ENCODE measurements at places on chromosomes 5 and 9.

- DNase-seq: no peak
Observed at GRCh38 chr9:91899594-91899993, 50.4 kb downstream of the ROR2 start.

- no peak for DNase-seq
Observed at GRCh38 chr5:149358294-149358651, 427 bp downstream of the PCYOX1L start.

GRCh38 chr5:65961633-65962032 lies 35.3 kb downstream of the ERBIN start:
- peak; percentile 16 for DNase-seq

GRCh38 chr5:149069711-149070110 lies 6.8 kb upstream of the SH3TC2 start:
- DNase-seq: no peak

- DNase-seq: no peak
Observed at GRCh38 chr5:153552886-153553285, 62.4 kb downstream of the GRIA1 start.

- DNase-seq: no peak
Observed at GRCh38 chr5:118678746-118679145, 309.6 kb downstream of the DTWD2 start.

DNA sequence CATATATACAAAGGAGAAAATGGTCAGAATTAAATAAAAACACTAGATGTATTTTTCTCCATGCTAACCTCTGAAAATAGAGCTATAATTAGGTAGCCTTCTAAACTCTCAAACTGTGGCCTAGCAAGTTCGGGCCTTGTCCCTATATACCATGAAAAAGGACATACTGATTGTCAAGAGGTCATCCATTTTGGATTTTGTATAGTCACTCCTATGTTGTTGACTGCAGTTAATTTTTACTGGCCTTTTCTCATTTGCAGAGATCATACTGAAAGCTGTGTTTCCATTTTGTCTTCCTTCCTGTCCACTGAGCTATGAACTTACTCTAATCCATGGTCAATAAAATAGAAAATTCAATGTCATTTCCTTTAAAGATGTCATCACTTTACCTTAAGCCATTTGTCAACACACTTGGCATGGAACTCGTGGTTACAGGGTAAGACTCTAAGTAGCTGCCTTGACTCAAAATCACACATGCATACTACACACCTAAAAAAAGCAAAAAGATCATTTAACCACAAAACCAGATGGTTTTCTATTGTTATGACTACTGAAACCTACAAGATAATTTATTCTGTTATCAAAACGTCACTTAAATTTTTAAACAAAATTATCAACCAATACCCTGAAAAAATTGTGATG lies 58.0 kb downstream of the RNF38 start:
- DNase-seq: no peak

DNA sequence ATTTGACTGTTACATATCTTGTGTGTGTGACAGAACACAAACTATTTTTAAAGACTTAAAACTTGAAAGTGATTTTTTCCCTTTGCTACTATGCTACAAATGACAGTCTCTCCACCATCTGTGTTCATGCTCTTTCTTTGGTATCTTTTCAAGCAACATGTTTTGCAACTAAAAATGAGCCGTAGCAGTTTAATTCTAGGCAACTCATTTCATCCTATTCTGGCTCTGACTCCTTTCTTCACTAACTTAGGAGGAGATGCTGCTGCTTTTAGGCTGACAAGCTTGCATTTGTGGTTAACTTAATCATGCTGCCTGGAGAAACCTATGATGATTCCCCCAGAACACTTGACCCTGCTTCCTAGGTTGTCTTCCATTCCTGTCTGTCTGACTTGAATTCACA lies 100.6 kb downstream of the HACD4 start:
- no peak for DNase-seq

DNA sequence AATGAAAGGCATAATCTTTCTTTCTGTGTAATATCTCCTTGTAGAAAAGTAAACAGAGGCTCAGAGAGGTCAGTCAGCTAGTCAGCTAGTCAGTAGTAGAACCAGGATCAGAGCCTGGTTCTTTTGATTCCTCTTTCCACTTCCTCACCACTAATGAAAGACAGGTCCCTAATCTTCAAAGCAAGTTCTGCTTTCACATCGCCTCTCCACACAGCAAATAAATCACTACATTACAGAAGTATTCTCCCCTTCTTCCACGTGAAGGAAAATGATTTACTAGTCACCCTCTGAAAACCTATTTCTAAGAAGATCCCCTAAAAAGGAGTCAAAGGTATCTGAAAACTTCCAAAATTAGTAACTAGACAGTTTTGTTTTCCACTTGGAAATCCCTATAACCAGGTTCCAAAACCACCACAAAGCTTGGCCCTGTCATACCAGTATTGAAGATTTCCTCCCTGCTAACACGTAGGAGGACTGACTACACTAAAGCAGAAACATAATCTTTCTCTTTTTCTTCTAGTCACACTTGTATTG lies 140.5 kb upstream of the TARS1 start:
- no peak for DNase-seq

- no peak for DNase-seq
Observed at GRCh38 chr9:127403507-127404192, 6.7 kb downstream of the SLC2A8 start.

DNA sequence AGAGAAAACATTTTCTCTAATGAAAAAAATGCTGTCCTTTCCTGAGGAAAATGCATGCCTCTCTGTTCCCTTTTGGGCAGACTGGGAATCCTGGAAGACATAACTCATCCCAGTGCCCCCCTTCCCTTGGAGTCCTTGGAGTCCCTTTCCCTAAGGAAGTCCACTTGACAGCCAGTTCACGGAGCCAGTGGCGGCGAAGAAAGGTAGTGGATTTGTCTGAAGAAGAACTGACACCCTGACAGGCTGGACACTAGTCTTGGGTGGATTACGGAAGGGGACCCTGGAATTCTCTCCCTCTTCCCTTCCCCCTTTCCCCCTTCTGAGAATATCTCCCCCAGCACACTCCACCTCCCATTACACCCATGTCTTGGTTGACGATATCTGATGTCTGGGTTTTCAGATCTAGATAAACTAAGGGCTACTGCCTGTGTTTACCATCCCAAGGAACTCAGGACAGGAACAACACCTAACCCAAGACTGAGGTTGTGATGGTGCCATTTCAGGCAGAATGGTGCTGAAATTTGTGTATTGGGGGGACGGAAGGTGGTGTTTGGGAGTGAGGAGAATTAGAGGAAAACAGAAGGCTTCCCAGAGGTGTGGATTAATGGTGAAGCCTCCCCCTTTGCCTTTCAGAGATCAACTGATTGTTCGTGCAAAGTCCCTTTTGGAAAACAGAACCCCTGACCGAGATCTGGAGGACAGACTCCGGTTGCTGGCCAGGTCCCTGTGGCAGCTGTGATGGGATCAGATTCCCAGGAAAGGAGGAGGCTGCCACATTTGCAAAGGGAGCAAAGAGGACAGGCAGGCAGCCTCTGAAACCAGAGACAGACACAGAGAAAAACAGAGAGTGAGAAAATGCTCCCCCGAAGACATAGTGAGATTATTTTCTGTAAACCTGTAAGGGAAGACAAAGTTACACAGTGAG lies 704 bp downstream of the SPARC start:
- DNase-seq: no peak

GRCh38 chr5:156800929-156801328 lies 49.2 kb upstream of the PPP1R2B start:
- DNase-seq: no peak

DNA sequence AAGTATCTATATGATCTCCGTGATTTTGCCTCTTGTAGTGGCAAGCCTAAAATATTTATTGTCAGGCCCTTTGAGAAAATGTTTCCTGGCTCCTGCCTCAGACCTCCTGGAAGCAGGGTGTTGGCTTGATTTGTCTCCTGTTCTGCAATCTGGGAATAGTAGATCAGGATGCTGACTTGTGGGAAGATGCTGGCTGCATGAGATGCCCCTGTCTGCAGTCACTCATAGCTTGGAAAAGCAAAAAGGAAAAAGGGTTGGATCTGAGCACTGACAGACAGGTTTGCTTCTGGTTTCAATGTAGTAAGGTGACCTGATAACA lies 16.7 kb downstream of the TJP2 start:
- no peak for DNase-seq

DNA sequence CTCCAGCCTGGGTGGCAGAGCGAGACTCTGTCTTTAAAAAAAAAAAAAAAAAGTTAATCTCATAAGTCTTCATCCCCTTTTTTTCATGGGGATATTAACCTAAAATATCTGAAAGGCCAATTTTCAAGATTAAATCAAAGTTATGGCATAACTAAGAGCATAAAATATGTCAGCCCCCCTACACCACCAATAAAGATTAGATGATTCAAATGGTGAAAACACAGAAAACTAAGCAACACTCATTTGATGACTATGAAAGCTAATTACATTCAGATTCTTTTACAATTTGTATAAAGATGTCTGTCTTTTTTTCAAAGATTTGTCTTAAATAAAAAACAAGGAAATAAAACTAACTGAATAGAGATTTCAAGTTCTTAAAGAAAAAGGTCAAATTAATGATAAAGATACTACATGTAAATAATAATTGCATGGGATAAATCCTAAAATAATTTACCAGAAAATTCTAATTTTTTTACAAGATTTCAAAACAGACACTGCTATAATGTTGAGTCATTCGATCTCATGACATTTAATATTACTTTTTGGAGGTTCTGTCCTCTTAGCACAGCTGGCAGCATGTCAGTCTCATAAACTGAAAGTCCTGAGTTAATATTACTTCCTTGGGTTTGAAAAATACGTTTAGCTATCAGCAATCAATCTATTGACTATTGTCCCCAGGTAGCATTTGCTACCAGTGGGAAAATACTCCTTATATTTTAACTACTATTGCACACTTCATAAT lies 112.9 kb downstream of the KIAA0825 start:
- DNase-seq: no peak

DNA sequence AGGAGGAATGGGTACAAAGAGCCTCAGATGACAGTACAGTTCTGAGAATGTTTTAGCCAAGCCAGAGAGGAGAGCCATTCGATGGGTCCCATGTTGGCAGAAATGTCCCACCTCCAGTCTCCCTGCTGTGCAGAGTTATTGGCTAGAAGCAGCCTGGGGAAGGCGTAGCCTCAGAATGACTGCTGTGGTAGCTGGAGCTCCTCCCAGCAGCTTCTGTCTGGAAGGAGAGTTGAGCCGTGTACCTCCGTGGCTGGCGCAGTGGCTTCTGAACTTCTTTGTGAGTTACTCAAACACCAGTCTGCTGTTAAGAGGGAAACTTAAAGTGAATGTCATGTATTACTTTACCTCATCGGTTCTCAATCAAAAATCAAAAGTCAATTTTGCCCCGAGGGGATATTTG lies 193.3 kb upstream of the SNX2 start:
- no peak for DNase-seq
